Stomach (tissue), 19 donors: ENCODE measurements at places on chromosomes 13 and 19. TPM values are rescaled to one million over a fixed set of nuclear protein-coding genes. Genes with fewer than 3 reads are reported as not detected.

GRCh38 chr19:40512473-40513344, 45.9 kb downstream of the SPTBN4 start:
- DNase-seq: peak; percentile 27
- H3K27ac ChIP-seq: no peak overlapping the region
- H3K4me1 ChIP-seq: peaks cover 12% of the 10 kb centered on the region
- peaks cover 32% of the 10 kb centered on the region for H3K27me3 ChIP-seq
- no peak overlapping the region for H3K4me3 ChIP-seq

DNA sequence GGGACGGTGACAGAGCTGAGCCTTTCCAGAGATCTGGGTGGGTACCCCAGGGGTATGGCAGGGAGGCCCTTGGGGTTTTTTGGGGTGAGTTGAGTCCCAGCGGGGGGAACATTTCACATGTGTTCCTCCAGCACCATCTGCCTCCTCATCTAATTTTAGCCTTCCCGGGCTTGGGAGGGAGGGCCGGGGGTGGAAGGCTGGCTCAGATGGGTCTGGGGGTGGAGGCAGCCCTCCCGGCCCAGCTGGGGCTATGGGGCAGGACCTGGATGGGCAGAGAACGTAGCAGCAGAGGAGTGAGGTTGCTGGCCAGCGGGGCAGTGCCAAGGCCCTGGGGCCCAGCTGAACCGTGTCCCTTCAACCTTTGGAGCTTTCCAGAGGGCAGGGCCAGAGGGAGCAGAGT, 23.5 kb downstream of the ADGRL1 start:
- peaks cover 19% of the 10 kb centered on the region for H3K36me3 ChIP-seq
- no peaks in the 10 kb centered on the region for H3K27me3 ChIP-seq
- no peak overlapping the region for H3K4me3 ChIP-seq
- no peak overlapping the region for H3K27ac ChIP-seq
- DNase-seq: no peak

GRCh38 chr13:35791184-35791851, 314.8 kb upstream of the MAB21L1 start:
- no peaks in the 10 kb centered on the region for H3K27me3 ChIP-seq
- H3K27ac ChIP-seq: no peak overlapping the region
- peaks cover 54% of the 10 kb centered on the region for H3K4me1 ChIP-seq
- no peak overlapping the region for H3K4me3 ChIP-seq
- H3K36me3 ChIP-seq: no peaks in the 10 kb centered on the region
- DNase-seq: no peak

DNA sequence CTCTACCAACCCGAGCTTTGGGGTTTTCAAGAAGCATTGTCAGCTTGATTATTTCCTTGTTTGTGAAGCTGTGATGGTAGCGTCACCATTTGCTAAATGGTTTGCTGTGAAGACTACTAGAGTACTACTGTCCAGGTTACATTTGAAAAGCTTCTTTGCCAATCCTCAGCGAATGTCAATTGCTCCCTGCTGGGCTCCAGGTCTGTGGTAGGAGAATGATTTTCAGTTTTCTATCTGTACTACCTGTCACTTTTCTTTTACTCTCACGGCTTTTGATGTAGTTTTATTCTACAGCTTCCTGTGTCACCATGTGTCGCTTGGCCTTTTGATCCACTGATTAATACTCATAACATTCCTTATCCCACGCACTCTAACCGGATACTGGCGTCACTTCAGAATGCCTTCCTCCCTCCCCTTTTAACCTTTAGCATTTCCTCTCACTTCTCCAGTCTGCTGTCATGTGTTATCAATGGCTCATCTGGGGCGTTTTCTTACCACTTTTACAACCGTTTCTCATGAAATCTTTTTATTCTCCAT, 7.5 kb upstream of the GPR183 start:
- H3K27me3 ChIP-seq: no peaks in the 10 kb centered on the region
- H3K4me1 ChIP-seq: no peaks in the 10 kb centered on the region
- no peak for DNase-seq

DNA sequence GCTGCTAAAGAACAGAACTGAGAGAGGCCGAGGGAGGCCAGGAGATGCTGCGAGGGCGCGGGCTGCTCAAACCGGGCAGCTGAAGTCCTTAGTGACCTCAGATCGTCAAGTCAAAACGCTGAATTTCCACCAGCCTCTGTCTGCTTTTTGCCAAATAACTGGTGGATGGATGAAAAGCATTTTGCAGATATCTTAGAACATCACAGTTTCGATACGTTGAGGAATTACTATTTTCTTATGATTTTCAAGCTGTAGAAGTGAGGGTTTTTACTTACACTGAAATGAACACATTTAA, 2.0 kb downstream of the GPC6 start:
- H3K4me3 ChIP-seq: peak overlapping the region; percentile 60
- DNase-seq: no peak
- H3K27ac ChIP-seq: peak overlapping the region; percentile 83

- H3K27me3 ChIP-seq: no peaks in the 10 kb centered on the region
- H3K36me3 ChIP-seq: no peaks in the 10 kb centered on the region
- no peaks in the 10 kb centered on the region for H3K4me1 ChIP-seq
- DNase-seq: no peak
Measured at GRCh38 chr19:42121656-42122069, 10.6 kb downstream of the POU2F2 start.

GRCh38 chr13:95226050-95226449, 75.2 kb downstream of the ABCC4 start:
- no peaks in the 10 kb centered on the region for H3K36me3 ChIP-seq
- H3K4me1 ChIP-seq: peaks cover 10% of the 10 kb centered on the region
- H3K27me3 ChIP-seq: no peaks in the 10 kb centered on the region
- no peak overlapping the region for H3K4me3 ChIP-seq
- no peak for DNase-seq

DNA sequence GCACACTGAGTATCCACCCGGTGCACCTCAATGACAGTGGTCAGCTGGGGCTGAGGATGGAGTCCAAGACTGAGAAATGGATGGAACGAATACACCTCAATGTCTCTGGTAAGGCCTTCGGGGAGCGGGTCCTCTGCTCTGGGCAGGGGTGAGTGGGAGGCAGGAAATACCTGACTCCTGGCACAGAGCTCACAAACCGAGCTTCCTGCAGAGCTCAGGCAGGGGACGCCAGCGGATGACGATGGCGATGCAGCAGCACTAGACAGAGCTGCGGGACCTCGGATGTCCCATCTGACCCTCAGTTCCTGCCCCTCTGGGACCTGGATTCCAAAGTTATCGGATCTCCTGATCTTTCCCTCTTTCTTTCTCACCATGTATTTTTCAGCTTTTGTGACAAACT, 3.8 kb downstream of the CD22 start:
- H3K4me3 ChIP-seq: no peak overlapping the region
- no peak overlapping the region for H3K27ac ChIP-seq
- no peak for DNase-seq
- peaks cover 55% of the 10 kb centered on the region for H3K27me3 ChIP-seq
- no peaks in the 10 kb centered on the region for H3K4me1 ChIP-seq

DNA sequence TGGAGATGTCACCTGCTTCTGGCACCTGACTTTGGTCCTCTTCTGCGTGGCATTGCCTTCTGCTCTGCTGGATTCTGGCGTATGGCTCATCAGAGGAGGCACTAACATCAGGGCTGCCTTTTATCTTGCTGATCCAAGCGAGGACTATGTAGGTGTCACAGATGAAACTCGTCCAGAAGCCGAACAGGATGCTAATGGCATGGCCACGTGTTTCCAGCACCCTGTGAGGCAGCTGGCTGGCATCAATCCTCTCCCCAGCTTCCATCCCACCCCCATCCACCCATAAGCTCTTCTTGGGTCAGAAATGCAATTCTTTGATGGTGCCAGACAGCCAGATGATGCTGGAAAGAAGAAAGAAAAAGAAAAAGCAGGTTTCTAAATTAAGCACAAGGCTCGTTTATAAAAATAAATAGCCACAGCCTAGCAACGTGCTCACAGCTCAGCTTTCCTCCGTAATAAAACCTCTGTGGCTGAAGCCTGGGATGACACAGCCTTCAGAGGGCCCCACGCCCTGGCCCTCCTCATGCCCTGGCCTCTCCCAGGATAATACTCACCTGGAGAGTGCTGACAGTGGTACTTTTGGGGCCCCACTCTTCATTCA, 212.9 kb upstream of the SERP2 start:
- no peaks in the 10 kb centered on the region for H3K27me3 ChIP-seq
- no peak overlapping the region for H3K4me3 ChIP-seq
- no peak for DNase-seq
- H3K4me1 ChIP-seq: peaks cover 29% of the 10 kb centered on the region

- H3K4me3 ChIP-seq: peak overlapping the region; percentile 2
- DNase-seq: peak; percentile 40
- no peaks in the 10 kb centered on the region for H3K36me3 ChIP-seq
- peaks cover 56% of the 10 kb centered on the region for H3K4me1 ChIP-seq
Measured at GRCh38 chr19:3479177-3479833, 1.0 kb downstream of the SMIM24 start.

GRCh38 chr19:752652-753517, 2.0 kb downstream of the MISP start:
- peak overlapping the region; percentile 42 for H3K4me3 ChIP-seq
- peak overlapping the region; percentile 73 for H3K27ac ChIP-seq
- H3K36me3 ChIP-seq: peaks cover 13% of the 10 kb centered on the region

DNA sequence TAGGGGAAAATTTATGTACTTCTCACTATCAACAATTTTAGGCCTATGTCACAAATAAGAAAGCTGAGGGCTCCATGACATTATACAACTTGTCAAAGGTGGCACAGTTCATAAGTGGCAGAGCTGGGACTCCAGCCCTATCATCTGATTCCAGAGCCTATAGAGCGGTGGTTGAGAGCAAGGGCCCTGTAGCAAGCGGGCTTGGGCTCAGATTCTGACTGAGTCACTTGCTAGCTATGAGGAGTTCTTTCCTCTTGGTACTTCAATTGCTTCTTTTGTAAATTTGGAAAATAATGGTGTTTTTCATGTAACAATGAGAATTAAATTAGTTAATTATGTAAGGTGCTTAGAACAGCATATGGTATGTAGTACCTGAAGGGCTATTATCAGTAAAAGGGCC, 28.7 kb upstream of the FAM216B start:
- DNase-seq: no peak
- H3K36me3 ChIP-seq: no peaks in the 10 kb centered on the region
- H3K27ac ChIP-seq: no peak overlapping the region
- no peaks in the 10 kb centered on the region for H3K27me3 ChIP-seq
- no peak overlapping the region for H3K4me3 ChIP-seq
- H3K4me1 ChIP-seq: no peaks in the 10 kb centered on the region

DNA sequence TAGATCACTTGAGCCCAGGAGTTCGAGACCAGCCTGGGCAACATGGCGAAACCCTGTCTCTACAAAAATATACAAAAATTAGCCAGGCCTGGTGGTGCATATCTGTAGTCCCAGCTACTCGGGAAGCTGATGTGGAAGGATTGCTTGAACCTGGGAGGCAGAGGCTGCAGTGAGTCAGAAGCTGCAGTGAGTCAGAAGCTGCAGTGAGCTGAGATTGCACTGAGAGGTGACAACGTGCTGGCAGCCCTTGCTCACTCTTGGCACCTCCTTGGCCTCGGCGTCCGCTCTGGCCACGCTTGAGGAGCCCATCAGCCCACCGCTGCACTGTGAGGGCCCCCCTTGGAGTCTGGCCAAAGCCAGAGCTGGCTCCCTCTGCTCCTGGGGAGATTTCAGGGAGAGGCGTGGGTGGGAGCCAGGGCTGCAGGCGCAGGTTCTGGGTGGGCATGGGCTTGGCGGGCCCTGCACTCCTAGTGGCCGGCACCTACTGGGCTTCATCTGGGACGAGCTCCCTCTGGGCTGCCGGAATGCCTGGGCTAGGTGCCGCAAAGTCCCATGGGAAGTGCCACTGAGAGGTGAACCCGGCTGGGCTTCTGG, 39.5 kb upstream of the RPL21 start:
- H3K4me3 ChIP-seq: no peak overlapping the region
- no peak for DNase-seq
- H3K4me1 ChIP-seq: no peaks in the 10 kb centered on the region
- H3K27me3 ChIP-seq: no peaks in the 10 kb centered on the region

DNA sequence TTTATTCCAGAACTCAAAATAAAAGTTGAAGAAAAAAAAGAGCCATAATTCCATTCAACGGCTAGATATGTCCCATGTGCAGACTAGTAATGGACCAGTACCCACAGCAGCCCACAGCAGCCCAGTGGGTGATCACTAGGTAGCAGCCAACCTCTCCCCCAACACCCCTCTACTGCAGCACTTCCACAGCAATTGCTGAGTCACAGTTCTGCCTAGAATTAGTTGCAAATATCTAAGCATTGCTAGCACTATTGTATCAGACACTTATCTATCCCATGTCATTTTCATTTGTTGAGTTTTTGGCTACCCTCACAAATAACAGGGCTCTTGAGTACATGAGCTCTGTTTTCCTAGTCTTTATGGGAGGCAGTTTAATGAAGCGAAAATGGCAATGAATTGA, 258.7 kb downstream of the RAP2A start:
- no peak overlapping the region for H3K4me3 ChIP-seq
- H3K36me3 ChIP-seq: no peaks in the 10 kb centered on the region
- no peak for DNase-seq
- no peaks in the 10 kb centered on the region for H3K4me1 ChIP-seq
- H3K27me3 ChIP-seq: no peaks in the 10 kb centered on the region

- DNase-seq: no peak
- no peaks in the 10 kb centered on the region for H3K4me1 ChIP-seq
- no peak overlapping the region for H3K27ac ChIP-seq
Measured at GRCh38 chr13:95588721-95589120, 36.2 kb downstream of the CLDN10 start.

GRCh38 chr13:62123409-62123808, 707.8 kb upstream of the PCDH20 start:
- H3K27me3 ChIP-seq: no peaks in the 10 kb centered on the region
- H3K36me3 ChIP-seq: no peaks in the 10 kb centered on the region
- no peak overlapping the region for H3K4me3 ChIP-seq
- DNase-seq: no peak
- H3K27ac ChIP-seq: no peak overlapping the region
- H3K4me1 ChIP-seq: no peaks in the 10 kb centered on the region

- H3K27me3 ChIP-seq: no peaks in the 10 kb centered on the region
- no peak overlapping the region for H3K4me3 ChIP-seq
- no peak for DNase-seq
Measured at GRCh38 chr13:94296471-94296870, 183.0 kb downstream of the DCT start.

- no peak overlapping the region for H3K4me3 ChIP-seq
- H3K27ac ChIP-seq: no peak overlapping the region
Measured at GRCh38 chr13:91813253-91813652, 414.8 kb downstream of the GPC5 start.

DNA sequence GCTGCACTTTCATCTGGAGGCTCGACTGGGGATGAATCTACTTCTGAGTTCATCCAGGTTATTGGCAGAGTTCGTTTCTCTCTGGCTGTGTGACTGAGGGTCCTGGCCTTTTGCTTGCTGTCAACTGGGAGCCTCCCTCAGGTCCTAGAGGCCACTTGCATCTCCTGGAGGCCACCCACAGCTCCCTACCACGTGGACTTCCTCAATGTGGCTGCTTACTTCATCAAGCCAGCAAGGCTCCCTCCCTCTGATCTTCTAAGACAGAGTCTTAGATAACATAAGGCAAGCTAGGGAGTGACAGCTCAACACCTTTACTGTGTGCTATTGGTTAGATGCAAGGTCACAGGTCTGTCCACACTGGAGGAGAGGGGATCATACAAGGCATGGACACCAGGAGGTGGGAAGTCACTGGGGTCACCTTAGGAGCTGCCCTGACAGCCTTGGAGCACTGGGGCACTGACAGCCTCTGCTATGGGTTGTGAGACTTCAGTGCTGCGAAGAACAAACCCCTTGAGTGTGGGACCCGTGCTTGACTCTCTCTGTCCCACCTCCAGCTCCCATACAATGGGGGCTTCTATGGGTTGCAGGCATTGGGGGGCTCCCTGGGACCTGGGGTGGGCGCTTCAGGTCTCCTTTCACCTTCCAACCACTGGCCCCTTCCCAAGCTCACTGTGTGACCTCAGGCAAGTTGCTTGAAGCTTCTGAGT, 5.3 kb downstream of the FAM187B start:
- DNase-seq: no peak
- H3K4me1 ChIP-seq: peaks cover 17% of the 10 kb centered on the region
- no peaks in the 10 kb centered on the region for H3K27me3 ChIP-seq

PRR19 gene
- not detected for total RNA-seq

UPF3A gene
- 43.0 TPM for total RNA-seq

ZNF93 gene
- total RNA-seq: 7.4 TPM

NECTIN2 gene
- total RNA-seq: 101 TPM

IGFL4 gene
- not detected for total RNA-seq
